ENCODE measurements at places on chromosomes 2 and 18.

- no peak for DNase-seq
These were observed 169.9 kb downstream of the FAM210A start for GRCh38 chr18:13556502-13556901.

GRCh38 chr2:218671097-218671653, 627 bp downstream of the RNF25 start:
- peak; percentile 12 for DNase-seq

GRCh38 chr2:3356799-3357198, 20.8 kb downstream of the EIPR1 start:
- DNase-seq: no peak

DNA sequence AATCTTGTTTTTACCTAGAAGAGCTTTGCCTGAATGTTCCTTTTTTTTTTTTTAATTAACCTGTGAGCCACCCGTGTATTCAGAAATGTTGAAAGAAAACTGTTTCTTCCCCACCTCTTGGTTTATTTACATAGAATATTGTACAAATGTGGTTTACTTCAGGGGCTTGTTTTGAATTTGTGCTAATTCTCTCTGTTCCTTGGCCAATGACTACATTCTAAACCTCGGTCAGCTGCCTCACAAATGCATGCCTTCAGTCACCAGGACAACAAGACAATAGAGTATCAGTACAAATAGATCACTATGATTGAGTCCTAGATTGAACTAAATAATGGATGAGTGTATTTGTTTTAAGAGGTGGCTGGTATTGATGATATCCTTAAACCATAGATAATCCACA, 36.0 kb downstream of the AGFG1 start:
- DNase-seq: no peak

DNA sequence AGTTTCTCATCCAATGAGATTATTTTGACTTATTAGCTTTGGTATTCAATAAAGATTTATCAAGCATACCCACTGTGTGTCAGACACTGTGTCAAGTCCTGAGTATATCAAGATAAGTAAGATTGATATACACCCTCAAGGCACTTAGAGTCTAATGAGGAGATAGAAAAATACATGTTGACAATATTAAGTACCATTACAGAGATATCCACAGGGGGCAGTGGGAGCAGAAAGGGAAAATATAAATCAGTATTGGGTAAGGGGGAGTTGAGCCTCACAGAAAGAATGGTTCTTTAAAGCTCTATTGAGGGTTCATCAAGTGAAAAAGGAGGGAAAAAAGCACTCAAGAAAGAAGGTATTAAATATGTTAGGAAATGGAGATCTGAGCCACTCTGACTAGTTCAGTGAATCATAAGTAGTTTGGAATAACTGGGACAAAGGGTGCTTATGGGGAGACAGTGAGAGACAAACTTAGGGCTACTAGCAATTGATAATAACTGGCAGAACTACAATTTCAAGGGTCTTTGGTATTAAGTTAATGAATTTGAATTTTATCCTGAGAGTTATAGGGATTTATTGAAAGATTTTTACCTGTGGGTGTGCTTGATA, 45.5 kb upstream of the SLC8A1 start:
- no peak for DNase-seq

DNA sequence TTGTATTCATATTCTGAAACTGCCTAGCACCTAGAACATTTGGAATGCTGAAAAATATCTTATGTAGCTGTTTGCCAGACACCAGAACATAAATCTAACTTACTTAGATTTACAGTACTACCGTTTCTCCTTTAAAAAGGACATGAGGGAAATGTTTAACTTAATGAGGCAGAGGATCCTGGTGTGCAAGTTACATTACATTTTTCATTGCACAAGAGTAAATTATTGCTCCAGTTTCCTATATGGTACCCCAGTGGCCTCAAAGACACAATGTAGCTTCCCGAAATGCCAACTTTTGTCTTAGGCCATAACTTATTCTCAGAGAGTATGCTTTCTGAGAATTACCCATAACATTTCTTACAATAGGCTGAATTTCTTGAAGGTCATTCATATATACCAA, 105.5 kb upstream of the DTNA start:
- no peak for DNase-seq

DNA sequence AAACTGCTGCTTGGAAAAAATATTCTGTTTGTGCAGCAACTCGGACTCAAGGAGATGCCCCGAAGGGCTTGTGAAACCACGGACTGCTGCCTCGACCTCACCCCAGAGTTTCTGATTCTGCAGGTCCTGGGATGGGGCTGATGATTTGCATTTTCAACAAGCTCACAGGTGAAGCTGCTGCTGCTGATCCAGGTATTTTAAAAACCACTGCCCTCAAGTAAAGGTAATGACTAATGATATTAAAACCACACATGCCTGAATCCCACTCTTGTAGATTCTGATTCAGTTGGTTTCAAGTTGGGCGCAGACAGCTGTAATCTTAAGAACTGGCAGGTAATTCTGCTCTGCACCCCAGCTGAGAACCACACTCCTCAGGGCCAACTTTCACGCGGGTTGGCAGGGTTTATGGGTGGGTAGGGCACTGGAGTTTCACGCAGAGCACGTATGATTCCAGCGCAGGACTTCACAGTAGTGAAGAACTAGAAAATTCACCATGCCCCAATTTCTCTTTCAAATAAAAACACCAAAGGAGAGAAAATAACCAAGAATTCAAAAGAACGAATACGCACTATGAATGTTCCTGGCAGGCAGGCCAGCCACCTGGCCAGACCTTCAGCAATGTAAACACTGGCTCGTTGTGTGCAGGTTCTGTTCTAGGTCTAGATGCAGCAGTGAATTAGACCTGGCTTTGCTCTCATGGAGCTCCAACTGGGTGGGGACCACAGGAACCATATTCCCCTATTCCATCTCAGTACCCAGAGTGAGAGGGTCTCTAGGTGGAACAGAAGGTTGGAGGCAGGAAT, 74.6 kb upstream of the ZFP36L2 start:
- DNase-seq: no peak

DNA sequence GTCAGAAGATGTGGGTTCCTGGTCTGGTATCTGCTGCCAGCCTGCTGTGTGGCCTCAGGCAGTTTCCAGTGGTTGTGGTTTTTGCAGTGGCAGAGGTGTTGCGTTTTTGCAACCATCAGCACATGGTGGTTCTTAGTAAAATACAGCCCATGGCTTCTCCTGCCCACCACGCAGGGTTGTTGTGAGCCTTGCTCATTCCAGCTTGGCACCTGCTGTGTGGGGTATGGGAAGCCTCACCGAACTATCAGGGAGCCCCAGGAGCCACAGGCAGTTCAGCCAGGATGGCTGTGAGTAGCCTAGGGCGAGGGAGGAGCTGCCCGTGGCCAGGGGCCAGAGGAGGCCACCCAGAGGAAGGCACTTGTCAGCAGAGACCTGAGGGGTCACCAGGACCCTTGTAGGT, 9.8 kb downstream of the ARID5A start:
- DNase-seq: no peak

DNA sequence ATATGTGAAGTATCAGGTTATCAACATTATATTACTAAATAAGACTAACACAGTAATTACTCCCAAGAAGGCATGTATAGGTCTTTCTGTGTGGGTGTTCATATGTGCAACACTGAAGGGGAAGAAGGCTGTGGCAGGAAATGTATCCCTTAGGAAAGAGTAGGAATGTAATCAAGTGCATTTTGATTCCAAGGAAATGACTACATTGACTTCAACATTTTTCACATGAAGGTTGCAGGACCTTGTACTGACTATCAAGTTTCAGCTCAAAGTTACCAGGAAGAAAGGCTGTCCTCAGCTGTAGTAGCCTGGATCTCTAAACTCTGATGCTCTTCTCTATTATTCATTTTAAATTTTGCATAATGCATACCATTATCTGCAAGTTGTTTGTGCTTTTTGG, 680.8 kb downstream of the NYAP2 start:
- no peak for DNase-seq

GRCh38 chr2:94872676-94873361, 1.6 kb downstream of the TEKT4 start:
- DNase-seq: no peak

DNA sequence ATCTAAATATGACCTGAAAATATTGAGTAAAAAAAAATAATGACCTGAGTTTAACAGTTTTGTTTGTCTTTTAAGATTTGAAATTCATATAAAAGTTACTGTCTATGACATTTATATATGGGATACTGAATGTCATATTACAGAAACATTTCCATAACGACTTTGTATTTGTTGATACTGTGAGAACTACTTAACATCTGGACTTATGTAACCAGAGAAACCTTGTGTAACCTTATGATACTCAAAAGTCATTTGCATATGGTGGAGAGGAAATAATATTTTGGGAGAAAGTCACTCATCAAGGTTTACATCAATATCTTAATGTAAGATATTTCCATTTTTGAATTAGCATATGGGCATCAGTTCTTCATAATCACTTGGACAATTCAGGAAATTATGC, 12.6 kb downstream of the MFSD6 start:
- DNase-seq: no peak

DNA sequence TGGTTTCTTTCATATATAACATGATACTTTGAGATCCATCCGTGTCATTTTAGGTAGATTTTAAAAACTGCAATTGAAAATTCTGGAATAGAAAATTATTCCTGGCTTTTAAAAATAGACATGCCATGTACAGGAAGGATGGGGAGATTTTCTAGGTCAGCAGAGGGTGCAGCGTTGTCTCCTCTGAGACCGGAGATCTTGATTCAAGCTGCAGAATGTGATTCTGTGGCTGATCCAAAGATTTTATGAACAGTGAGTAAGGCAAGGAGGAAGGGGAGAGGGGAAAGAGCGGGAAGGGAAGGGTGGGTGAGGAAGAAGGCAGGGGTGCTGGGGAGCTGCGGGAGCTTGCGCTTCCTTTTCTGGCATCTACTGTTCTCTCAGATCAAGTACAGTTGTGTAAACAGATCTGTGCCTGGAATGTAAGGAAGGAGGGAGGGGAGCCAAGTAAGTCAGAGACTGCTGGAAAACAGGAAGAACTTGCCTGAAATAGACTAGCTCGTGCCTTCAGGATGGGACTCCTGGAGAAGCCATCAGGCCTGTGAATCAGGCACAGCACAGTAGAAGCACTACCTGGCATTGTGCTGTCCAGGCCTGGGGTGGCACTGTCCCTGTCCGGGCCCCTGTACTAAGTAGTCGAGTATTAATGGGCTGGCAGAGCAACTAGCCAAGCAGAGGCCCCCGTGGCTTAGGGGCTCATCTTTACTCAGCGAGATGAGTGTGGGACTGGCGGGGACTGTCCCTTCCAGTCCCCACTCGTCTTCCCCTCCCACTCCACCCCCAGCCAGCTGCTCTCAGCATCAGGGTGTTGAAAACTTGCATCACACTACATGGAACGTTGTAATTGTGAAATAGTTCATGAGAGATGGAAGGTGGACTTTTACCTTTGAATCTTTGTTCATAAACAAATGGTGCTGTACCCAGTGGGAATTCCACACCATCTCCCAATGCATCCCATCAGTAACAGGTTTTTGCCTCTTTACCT, 163.5 kb downstream of the UXS1 start:
- DNase-seq: peak; percentile 45

GRCh38 chr2:224413381-224413780, 11.5 kb upstream of the FAM124B start:
- no peak for DNase-seq

- DNase-seq: peak; percentile 83
These were observed 3.9 kb downstream of the IL18R1 start for GRCh38 chr2:102359527-102359926.

DNA sequence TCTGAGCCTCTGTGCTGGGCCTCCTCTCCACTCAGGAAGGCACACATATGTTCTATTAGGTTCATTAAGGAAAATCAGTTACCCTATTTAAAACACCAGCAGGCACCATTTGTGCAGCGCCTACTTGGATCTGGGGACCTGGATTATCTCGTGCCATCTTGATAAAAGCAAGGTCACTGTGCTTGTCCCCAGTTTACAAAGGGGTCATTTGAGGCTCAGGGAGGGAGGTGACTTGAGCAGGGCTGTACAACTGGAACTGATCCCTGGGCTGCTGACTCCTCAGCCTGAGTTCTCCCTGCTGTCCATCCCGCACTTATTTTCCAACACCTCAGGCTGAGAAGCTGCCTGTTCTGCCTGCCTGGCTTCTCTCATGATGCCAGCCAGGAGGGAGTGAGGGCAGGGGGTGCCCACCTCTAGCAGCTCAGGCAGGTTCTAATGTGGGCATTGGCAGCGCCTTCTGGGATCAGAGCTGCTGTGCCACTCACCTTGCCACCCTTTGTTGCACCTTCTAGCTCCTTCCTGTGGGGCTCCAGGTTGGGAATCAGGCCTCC, 120.3 kb downstream of the GLI2 start:
- no peak for DNase-seq

GRCh38 chr2:42102024-42102590, 54.3 kb downstream of the PKDCC start:
- DNase-seq: peak; percentile 76

DNA sequence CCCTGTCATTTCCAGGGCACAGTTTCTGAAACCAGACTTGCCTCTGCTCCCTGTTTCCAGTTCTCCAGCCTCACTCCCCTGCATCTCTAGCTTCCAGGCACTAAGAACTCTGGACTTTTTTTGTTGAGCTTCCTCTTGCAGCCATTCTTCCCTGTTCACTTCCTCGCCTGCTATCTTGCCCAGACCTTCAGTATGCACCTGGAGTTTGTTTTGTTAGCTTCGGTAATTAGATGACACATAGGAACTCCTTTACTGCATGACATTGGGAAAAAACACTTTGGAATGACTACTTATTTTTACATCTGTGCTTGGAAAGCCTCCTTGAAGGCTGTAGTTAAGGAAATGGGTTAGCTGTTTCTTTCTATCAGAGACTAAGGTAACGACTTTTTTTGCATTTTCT, 35.2 kb downstream of the OTOF start:
- no peak for DNase-seq

GRCh38 chr2:233713262-233713615, 532 bp downstream of the UGT1A5 start:
- DNase-seq: no peak

DNA sequence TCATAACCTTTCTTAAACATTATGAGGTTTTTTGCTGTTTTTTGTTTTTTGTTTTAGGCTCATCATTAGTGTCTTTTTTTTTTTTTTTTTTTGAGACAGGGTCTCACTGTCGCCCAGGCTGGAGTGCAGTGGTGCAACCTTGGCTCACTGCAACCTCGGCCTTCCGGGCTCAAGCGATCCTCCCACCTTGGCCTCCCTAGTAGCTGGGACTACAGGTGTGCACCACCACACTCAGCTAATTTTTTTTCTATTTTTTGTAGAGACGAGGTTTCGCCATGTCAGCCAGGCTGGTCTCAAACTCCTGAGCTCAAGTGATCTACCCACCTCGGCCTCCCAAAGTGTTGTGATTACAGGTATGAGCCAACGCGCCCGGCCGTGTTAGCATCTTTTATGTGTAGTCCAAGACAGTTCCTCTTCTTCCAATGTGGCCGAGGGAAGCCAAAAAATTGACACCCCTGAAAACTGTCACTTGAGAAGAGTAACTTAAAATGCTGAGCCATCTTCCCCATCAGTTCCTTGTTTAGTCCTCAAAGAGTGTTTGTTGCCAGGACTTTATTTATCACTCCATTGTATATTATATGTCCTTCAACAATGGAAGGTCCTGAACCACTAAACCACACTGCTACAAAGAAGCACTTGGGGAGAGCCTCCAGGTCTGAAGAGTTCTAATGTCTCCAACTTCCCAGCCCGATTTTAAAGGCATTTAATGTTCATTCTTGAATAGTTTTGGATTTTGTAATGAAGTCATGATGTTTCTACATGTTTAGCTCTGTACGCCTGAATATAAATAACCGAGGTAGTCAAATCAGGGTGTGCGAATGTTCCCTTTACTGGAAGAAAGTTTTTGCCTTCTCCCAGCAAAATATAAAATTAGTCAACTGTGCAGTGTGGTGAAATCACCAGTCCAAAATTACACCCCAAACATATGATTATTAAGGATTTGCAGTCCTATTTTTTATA, 26.4 kb downstream of the ZNF516 start:
- DNase-seq: no peak

Measured in trophoblast cell (in vitro differentiated cells and primary cell).